SIG-M5 (cell line): ENCODE measurements at places on chromosomes 7 and 10.
A peak's percentile ranks its signal among the peaks of the same experiment; 100 is the strongest.

DNA sequence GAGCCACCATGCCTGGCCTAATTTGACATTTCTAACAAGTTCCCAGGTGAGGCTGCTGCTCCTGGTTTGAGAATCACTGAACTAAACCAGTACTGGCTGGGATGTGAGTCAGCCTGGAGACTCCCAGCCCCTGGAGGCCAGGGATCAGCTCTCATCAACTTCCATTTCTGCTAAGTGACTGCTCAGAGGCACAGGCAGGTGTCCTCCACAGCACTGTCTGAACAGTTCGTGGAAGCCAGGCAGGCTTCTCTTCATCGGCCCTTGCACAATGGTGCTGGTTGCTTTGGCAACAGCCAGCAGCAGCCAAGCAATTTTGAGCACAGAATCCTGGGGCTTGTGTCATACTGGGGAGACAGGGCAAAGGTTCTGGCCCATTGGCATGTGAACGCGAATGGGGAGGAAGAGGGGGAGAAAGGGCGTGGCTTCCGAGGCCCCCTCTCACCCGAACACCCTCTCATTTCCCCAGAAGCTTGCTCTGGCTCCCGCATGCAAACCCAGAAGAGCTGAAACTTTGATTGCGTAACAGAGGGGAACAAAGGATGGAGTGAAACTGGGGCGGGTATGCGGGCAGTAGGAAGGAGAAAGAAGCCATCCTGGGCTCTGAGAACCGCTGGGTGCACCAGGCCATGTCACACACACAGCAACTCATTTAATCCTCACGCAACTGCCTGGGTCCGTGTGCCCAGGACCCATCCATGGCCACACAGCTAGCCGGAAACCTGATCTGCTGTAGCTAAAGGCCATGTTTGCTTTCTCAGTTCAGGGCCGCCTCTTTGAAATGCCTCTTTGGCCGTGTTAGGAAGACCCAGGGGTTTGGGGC lies 9.0 kb upstream of the POR start:
- DNase-seq = peak; percentile 62

GRCh38 chr7:139117599-139118233 lies 8.2 kb upstream of the ZC3HAV1 start:
- DNase-seq = no peak

DNA sequence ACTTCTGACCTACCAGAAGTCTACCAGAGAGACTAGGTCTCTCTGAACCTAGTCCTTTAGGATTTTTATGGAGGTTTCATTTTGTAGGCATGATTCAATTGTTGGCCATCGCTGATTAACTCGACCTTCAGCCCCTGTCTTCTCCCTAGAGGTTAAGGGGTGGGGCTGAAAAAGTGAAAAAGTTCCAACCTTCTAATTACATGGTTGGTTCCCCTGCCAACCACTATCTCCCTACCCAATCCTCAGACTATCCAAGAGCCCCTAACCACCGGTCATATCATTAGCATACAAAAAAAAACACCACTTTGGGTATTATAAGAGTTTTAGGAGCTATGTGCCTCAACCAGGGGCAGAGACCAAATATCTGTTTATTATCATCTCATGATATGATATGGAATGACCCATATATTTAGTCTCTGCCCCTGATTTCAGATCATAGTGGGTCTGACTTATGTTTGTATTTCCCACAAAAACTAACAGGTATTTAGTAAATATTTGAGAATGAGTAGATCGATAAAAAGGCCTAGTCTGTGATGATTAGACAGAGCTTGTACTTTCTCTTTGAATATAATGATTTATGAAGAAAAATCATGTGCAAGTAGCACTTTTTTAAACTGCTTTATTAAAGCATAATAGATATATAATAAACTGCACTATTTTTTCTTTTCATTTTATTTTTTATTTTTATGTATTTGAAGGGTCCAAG lies 35.8 kb downstream of the DNAJC9 start:
- DNase-seq = no peak

- no peak for DNase-seq
These were observed 126.4 kb upstream of the ZNF746 start for GRCh38 chr7:149624006-149624405.

DNA sequence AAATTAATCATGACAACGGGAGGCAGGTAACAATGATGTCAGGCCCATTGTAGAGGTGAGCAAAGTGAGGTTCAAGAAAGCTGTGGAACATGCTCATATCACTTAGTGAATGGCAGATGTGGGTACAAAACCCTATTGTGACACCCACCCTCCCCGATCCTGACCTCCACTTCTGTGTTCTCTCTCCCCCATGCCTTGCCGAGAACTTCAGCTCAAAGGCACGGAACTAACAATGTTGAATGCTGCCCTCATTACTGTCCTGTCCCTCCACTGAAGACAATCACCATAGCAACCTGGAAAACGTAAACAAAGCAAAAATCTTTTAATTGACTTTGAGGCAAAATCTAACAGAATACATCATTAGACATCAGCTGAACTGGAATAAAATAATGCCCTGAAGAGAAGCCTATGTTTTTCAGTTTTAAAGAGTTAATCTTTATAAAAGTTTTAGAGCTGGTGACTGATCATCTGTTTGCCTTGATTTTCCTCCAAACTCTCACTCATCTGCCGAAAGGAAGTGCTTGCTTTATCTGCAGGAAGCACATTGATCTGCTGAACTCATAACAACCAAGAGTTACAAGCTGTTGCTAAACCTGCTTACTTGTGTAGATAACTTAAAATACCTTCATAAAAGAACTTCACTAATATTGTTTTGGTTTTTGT lies 133.6 kb downstream of the CUBN start:
- DNase-seq = no peak

- DNase-seq = no peak
These were observed 203.5 kb upstream of the RNF32 start for GRCh38 chr7:156437021-156437614.

GRCh38 chr10:14587540-14588083 lies 187.1 kb downstream of the FAM107B start:
- no peak for DNase-seq

GRCh38 chr10:75008952-75009351 lies 102.5 kb upstream of the SAMD8 start:
- DNase-seq = no peak

- DNase-seq = no peak
These were observed 62.6 kb downstream of the EXOC4 start for GRCh38 chr7:133315332-133316040.

DNA sequence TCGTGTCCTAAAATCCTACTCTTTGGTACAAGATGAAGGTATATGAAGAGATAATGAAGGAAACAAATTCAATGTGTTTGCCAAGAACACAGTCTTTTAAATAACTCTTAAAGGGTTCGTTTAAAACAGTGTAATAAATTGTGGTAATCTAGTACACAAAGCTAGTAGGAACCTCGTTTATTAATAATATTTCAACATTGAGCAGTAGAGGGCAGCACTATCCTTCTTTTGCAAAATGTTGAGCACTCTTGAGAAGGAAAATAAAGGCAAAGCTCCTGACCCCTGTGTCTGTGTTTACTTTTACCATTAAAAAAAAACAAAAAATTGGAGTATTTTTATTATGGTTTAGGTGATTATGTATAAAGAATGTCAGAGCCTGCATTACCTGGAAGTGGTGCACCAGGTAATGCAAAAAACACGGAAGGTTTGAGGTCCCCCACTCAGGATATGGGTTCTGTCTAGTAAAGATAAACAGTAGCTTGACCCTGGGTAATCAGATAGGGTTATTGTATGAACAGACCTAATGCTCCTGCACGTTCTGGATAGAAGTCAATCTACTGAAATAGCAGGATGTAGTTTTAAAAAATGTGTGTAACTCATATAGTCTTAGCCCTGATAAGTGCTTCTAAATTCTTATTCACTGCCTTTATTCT lies 5.7 kb upstream of the GOT1 start:
- DNase-seq = no peak

DNA sequence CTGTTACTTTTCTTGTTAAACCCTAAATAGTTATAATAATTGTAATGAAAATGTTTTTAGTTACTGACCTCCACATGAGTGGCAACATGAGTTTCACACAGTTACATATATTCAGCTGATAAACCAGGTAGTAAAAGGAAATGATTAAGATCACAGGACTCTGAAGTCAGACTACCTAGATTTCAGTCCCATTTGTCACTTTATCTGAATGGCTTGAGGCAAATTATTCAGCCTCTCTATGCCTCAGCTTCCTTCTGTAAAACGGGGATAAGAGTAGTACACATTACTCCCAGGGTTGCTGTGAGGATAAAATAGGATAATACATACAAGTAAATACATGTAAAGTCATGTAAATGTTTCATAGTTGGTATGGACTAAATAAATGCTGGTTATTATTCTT lies 254.3 kb upstream of the LRRTM3 start:
- no peak for DNase-seq
